RWPE2 (cell line): ENCODE measurements at places on chromosomes 6 and 20.

- peak; percentile 94 for DNase-seq
Observed at GRCh38 chr20:10671919-10672623, 1.7 kb downstream of the JAG1 start.

- DNase-seq, result no peak
Observed at GRCh38 chr6:14079433-14079832, 38.1 kb upstream of the CD83 start.

- peak; percentile 93 for DNase-seq
Observed at GRCh38 chr6:31620586-31621319, at the start of gene PRRC2A. PRRC2A (plus strand) TSS chr6:31620715; CDS start chr6:31622790, 2,075 bp downstream.

DNA sequence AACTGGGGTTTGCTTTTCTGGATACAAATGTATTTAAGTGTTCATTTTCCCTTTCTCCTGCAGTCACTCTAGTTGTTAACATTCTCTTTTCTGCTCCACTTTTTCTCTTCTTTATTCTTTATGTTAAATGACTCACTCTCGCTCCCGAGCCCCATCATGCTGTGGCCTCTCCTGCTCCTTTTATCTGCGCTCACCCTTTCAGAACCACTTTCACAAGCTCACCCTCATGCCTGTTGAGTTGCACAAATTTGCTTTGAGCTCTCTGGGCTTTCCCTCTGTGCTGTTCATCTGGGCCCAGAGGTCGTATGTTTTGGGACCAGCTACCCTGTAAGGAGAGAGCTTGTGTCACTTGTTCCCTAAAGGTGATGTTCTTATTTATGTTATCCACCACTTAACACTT is 98.1 kb upstream of the ASCC3 start:
- no peak for DNase-seq

DNA sequence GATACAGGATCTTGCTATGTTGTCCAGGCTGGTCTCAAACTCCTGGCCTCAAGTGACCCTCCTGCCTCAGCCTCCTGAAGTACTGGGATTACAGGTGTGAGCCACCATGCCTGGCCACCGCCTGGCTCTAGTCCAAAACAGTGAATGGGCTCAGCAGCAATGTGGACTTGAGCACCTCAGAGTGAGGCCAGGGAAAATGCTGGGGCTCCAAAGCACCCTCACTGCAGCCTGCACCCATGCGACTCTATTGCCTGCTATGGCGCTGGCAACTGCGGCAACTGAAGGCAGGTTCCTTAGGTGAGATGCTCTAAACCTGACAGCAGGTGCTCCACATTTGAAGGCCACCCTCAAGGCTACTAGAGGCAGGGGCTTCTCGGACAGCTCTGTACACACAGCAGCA is 26.5 kb downstream of the MAP1LC3A start:
- peak; percentile 68 for DNase-seq

DNA sequence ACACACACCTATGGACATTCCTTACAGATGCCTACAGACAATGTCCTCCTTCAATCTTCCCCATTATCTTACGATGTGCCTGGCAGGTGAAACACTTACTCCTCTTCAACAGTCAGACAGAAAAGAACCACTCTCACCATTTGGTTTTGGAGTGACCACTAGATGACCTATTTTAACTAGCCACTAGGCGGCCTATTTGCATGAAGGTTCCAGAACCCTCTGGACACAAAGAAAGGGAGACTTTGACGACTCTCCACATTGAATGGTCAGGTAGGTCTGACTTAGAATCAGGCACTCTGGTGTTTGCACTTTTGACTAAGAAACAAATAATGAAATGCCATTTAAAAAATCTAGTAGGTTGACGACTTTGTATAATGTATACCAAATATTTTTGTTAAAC is 42.0 kb downstream of the PNLDC1 start:
- DNase-seq, result no peak

GRCh38 chr6:125700581-125701353 is 48.7 kb upstream of the HEY2 start:
- no peak for DNase-seq
